Fibroblast of the aortic adventitia (primary cell): ENCODE measurements at places on chromosomes 2 and 18.
A peak's percentile ranks its signal among the peaks of the same experiment; 100 is the strongest.

GRCh38 chr2:1769703-1770422, 25.5 kb upstream of the PXDN start:
- DNase-seq, result peak; percentile 59

GRCh38 chr2:233692648-233693047, at the start of gene UGT1A6:
Gene UGT1A6, plus strand, starts transcription at chr2:233692890. Its CDS starts 115 bp downstream, at chr2:233693005.
- DNase-seq, result no peak

- no peak for DNase-seq
Measured at GRCh38 chr2:241265506-241265905, 50.0 kb downstream of the HDLBP start.

GRCh38 chr18:13445241-13445897, 226.8 kb downstream of the LDLRAD4 start:
- DNase-seq, result no peak

DNA sequence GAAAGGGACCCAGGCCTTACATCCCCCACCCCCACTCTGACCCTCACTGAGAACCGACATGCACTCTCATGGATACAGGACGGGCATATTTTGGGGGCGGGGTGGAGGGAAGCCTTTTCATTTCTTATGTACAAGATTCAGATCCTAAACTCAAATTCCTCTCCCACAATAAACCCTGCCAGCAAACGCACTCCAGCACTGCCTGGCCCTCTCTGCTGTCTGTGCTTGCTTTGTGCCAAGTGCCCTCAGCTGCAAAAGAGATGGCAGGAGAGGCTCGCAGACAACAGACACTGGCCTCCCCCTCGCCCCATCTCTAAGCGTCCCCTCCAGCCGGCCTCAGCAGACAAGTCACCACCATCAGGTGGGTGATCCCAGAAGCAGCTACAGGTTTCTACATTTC, 42.4 kb downstream of the FAM168B start:
- no peak for DNase-seq

DNA sequence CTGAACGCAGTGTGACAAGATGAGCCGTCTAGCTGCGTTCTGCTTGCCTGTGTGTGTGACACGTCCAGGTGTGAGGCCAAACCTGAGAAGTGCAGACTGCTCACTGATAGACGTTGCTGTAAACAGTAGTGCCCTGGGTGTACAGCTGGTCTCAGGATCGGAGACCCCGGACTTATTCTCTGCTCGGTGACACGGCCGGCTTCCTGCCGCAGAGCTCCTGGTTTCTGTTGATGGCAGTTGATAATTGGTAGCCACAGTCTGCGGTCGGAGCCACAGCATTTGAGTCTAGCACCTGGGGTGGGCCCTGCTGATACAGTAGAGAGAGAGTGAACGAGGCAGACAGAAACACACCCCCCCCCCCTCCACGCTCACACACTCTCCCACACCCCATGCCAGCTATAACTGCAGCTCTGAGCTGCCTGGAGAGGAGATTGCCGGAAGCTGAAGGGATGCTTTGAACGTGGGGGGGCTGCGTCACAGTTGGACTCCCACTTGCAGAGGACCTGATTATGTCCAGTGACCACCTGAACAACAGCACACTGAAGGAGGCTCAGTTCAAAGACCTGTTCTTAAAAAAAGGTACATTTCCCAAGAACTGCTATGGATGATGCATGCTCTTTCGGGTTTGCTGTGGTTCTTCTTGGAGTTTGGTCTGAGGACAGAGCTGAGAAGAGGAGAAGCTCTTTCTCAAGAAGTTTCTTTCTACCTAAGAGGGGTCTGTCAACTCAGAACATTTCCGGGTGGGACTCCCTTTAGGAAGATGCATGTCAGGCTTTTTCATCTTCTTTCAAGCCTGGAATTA, 114.0 kb downstream of the FAM210A start:
- no peak for DNase-seq

DNA sequence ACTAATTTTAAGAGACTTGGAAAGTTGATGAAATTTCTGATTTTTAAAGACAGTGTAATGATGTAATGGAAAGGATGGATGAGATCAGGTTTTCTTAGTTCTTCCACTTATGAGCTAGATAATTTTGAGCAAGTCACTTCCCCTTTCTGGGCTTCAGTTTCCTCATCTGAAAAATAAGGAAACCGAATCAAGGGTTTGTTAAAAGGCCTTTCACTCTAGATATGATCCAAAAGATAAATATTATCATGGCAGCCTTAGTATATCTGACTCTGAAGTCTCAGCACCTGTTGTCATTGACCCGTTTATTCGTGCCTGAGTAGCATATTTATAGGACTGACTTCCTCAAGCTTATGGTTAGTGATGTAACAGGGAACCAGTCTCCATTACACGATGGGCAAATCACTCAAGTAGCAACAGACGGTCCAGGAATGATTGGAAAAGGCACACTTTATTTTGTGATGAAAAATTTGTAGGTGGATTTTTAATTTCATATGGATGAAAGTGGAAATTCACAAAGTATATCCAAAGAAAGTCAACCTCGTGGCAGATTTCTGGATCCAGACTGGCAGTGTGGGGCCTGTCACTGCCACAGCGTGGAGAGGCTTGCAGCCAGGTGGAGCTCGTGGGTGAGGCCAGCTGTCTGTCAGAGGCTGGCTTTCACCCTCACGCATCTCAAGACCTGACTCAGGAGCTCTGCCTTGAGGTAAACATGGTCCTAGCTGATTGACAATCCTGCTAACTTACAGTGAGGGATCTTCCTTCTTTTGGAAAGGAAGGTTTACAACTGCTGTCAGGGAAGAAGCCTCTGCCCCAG, 137.9 kb upstream of the CXCR4 start:
- no peak for DNase-seq

- no peak for DNase-seq
Measured at GRCh38 chr18:5214583-5215351, 17.7 kb upstream of the AKAIN1 start.

- DNase-seq, result no peak
Measured at GRCh38 chr18:76435316-76435989, 59.6 kb downstream of the ZNF516 start.

- peak; percentile 92 for DNase-seq
Measured at GRCh38 chr2:182542501-182543258, 115.8 kb upstream of the PDE1A start.
